ENCODE measurements at places on chromosomes 5 and 9.

- DNase-seq = no peak
Measured at GRCh38 chr5:139734539-139734916, 61.1 kb upstream of the PSD2 start.

DNA sequence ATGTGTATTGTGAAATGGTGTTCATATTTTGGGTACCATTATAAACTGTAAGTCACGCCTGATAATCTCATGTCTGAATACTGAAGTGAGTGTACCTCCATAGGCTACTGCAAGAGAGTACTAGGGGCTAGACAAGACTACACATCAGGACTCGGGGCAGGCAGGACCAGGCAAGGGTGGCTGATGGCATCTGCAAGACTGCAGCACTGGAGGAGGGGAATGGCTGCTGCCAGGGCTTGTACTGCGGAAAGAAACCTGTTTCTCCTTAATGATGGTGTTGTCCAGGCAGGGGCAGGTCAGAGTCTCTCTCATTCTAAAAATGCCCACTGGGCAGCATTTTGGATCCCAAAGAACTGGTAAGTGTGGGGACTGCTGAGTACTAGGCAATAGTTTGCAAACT, 172.5 kb downstream of the RAB3C start:
- DNase-seq = no peak

GRCh38 chr9:14258660-14259239, 55.2 kb downstream of the NFIB start:
- no peak for DNase-seq

DNA sequence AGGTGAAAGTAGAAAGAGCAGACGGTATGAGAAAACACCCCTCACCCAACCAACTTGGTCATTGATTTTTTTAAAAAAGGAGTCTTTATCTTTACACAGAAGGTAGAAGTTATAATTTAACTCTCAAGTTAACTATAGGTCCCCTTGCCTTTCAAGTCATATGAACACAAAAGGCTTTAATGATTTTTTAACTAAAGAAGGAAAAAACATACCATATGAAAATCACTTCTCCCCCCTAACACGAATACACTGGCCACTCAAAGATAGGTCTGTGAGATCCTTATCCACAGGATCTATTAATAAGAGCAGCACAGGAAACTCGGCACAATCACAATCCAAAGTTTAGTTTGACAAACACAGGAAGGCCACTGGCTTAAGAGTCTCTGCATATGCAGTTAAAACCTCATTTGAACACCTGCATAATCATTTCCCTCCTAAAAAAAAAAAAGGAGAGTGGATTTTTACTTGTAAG, 138.0 kb downstream of the ENC1 start:
- DNase-seq = no peak

- DNase-seq = no peak
Measured at GRCh38 chr5:152622628-152623027, 217.5 kb upstream of the NMUR2 start.

- no peak for DNase-seq
Measured at GRCh38 chr5:51657340-51658240, 274.3 kb downstream of the ISL1 start.

DNA sequence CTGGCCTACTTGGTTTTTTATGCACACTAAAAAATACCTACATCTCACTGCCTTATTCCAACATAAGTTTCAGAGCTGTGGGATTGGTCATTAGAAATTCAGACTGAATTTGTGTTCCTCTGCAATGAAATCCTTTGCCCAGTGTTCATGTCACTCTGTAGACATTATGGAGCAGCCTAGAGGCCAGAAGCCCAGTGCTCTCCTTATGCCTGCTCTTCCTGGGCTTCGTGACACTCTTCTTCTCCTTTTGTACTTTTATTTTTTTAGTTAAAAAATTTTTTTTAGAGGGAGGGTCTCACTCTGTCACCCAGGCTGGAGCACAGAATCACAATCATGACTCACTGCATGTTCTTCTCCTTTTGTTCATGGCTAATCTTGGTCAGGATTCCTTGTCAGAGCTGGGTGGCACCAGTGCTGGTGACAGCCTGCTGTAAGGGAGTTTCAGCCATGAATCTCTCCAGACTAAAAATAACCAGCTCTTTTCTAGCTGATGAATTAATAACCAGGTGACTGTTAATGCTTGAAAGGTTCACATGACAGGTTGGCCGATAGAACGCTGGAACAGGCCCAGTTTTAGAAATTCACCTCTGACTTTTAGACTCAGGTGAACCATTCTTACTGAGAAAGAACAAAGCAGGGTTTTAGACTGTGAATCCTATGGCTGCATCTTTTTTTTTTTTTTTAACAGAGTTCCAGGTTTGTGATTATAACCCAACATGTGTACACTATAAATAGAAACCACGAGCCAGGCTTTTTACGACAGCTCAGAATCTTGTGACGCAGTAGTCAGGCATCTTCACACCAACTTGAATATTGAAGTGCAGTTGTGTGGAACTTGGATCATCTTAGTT, 34.1 kb upstream of the C5orf47 start:
- no peak for DNase-seq

DNA sequence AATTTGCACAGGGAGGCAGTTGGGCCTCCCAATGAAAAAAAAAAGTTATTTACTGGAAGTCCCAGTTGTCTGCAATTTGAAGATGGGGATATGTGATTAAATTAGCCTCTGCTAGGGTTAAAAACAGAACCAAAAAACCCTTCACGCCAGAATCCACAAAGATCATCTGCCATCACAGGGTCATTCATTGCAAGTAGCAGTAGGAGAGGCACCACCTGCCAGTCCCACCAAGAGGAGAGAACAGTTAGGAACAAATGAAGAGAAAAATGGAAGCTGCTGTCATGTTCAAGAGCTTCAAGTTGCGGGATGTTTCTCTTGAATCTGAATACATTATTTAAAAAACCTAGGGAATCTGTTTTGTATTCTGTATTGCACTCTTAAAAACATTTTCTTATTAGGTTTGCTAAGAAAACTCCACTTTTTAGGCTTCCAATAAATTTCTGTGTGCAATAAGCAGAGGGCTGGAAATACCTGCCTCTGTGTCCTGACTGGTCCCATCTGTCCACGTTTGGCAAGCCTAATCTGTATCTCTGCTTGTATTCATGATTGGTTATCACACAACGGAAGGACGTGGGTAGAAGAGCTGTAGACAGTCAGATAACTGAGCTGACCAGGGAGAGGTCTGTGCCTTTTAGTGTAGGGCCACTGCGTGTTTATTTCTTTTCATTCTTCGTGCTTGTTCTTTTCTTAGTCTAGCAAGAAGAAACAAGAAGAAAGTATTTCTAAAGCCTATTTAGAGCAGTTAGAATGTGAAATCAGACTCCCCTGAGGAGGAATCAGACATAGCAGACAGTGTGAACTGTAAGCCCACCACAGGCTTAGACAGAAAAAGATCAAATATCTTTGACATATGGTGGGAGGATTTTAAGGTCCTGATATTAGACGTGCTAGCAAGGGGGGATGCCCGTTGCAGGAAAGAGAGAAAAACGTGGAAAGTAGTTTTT, 630.6 kb upstream of the SEMA6A start:
- DNase-seq = no peak

DNA sequence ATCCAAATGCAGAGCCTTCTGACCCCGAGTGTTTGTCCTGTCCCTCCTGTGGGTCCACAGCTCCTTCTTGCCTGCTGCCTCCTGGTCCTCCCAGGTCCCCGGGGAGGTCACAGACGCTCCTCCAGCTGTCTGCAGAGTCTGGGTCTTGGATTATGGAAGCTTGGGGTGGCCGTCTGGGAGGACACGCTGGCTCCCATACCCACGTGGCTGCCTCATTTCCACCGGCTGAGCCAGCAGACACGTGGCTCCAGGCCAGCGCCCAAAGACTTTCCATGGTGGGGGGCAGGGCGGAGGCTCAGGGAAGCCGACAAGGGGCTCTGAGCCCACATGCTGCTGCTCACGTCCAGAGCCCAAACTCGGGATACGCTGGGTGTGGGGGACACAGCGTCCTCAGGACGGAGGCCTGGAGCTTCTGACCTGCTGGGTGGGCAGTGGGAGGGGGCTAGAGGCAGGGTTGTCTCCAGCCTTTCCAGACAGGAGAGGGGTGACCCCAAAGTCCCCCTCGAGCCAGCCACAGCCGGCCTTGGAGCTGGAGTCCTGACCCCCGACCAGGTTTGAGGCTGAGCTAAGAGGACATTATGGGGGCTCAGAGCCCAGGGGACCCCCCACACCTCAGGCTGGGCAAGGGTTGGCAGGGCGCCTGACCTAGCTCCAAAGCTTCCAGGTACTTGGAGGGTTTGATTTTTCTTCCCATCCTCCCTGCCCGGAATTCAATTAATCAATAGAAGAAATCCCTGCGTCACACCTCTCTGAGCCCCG, 24.2 kb upstream of the RNU6ATAC start:
- DNase-seq = no peak

DNA sequence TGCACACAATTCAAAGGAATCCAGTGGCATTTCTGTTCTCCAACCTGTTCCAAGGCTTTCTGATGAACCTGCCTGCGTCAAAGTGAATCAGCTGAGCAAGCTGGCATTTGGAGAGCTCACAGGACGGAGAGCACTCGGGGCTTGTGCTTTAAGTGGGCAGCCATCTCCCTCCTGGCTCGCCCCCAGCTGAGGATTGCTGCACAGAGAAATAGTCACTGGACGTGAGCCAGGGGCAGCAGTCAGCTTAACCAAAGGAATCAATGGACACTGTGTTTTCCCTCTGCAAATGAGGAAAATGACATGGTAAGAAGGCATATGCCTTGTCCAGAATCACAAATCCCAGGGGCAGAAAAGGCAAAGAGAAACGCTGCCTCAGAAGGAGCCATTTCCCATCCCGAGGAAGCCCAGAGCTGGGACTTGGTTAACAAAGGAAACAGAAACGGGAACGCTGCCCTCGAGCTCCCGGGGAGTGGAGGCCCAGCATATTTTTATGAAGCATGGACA, 299.4 kb downstream of the ZSWIM6 start:
- DNase-seq = no peak

DNA sequence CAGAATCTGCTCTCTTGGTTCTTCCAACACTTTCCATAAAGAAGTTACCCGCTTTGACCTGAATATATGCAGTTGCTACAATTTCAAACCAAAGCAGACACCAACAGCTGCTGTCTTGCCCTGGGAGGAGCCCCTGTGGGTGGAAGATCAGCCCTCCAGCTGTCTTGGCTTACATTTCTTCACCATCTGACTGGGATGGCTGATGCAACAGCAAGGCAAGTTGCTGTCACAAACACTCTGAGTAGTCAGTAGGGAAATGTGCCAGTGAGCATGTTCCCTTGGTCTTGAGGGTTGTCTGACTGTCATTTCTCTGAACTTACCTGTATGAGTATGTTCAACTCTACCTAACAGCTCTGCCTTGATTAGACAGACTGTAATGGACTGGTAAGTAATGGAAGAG, 152.9 kb downstream of the SGCD start:
- DNase-seq = no peak

DNA sequence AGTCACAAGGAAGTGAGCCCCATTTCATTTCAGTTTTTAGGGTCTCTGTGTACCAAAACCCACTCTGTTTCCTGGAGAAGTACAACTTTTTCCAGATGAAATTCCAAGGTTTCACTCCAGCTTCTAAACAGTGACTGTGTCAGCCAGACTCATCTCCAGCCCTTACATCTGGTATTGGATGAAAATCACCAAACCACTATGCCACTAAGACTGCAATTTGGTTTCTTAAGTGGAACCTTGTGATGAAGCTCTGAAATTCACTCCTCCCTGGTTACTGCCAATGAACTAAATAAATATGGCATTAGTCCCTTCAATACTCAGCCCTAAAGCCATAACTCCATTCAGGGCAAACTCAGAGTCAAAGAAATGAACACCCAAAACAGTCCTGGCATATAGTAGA, 211.2 kb upstream of the DAPK1 start:
- DNase-seq = no peak

- no peak for DNase-seq
Measured at GRCh38 chr5:176187276-176188062, 50.8 kb upstream of the SIMC1 start.

DNA sequence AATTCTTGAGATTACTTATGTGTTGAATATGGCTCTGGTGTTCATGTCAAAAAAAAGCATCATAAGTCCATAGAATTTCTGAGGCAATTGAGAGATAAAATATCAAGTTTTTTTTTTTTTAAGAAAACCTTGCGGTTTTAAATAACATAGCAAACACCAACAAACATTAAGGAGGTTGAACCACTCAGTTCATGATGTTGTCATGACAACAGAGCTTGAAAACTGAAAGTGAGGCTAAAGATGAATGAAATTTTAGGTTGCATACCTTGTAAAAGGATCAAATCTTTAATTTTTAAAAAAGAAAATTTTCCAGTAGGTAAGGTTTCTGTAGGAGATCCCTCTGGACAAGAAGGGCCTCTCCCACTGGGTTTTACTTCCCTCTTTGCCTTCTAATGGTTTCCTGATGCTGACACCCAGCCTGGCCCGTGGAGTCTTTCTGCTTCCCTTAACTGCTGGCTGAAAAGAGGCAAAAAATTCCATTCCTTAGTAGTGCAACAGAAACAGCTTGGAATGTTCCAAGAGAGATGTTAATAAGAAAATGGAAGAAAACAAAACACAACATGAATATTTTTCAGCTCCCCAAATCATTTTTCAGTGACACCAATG, 60.0 kb upstream of the FER start:
- no peak for DNase-seq

DNA sequence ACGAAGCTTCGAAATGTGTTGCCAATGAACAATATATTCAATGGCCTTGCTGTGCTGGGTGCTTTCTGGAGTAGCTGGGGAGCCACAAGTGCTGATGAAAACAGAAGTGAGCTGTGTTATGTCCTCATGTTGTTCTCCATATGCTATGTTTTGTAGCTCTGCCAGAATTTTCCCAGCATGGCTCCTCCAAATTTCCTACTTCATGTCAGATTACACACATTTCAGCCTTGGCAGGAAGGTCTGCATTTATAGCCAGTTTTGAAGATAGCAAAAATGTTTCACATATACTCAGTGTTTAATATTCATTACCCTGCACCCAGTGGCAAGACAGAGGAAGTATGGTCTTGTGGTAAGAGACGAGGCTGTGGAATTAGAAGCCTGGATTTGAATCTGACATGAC, 22.6 kb upstream of the NMUR2 start:
- DNase-seq = no peak

- no peak for DNase-seq
Measured at GRCh38 chr9:94933511-94933828, 207.0 kb downstream of the AOPEP start.

DNA sequence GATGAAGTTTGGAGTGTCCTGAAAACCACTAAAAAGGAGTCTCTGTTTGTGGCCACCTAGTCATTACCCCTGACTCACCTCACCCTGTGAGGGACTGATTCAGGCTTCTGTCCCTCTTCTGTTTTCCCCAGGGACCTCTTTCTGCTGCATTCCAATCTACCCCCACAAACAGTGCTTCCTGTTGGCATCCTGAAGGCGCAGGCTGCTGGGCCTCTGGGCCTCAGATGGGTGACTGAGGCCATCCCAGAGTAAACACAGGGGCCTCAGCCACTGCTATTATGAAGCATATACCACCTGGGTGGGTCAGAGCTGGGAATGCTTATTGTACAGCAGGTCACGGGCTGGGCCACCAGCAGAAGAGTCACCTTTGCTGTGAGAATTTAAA, 20.0 kb downstream of the MORN5 start:
- no peak for DNase-seq

Measured in activated naive CD4-positive, alpha-beta T cell (primary cell).